ENCODE measurements at places on chromosomes 3 and 15. TPM values are rescaled to one million over a fixed set of nuclear protein-coding genes. Genes with fewer than 3 reads are reported as not detected.
A peak's percentile ranks its signal among the peaks of the same experiment; 100 is the strongest.

DNA sequence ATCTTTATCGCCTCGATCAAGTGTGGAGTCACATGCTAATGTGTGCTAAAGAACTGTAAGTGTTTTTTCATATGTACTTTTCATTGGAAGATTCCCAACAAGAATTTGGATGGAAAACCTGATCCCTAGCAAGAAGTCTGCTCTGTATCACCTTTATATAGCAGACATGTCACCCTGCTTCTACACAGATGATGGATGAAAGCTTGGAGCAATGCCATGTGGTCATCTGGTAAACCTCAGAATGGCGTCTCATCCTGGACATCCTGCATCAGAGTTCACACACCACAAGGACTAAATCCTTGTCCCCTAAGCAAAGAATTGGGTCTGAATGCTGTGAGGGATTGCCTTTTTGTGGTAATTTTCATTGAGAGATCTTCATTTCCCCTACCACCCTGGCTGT lies 42.1 kb upstream of the CTDSPL start:
- no peak overlapping the region for H3K4me3 ChIP-seq
- H3K27ac ChIP-seq: peak overlapping the region; percentile 75
- peak; percentile 65 for DNase-seq
- no peaks in the 10 kb centered on the region for H3K27me3 ChIP-seq
- H3K36me3 ChIP-seq: peaks cover 61% of the 10 kb centered on the region

GRCh38 chr3:76554707-76555106 lies 485.2 kb upstream of the ROBO2 start:
- H3K36me3 ChIP-seq: no peaks in the 10 kb centered on the region
- no peaks in the 10 kb centered on the region for H3K4me1 ChIP-seq
- H3K4me3 ChIP-seq: no peak overlapping the region
- no peak for DNase-seq
- H3K27me3 ChIP-seq: no peaks in the 10 kb centered on the region

DNA sequence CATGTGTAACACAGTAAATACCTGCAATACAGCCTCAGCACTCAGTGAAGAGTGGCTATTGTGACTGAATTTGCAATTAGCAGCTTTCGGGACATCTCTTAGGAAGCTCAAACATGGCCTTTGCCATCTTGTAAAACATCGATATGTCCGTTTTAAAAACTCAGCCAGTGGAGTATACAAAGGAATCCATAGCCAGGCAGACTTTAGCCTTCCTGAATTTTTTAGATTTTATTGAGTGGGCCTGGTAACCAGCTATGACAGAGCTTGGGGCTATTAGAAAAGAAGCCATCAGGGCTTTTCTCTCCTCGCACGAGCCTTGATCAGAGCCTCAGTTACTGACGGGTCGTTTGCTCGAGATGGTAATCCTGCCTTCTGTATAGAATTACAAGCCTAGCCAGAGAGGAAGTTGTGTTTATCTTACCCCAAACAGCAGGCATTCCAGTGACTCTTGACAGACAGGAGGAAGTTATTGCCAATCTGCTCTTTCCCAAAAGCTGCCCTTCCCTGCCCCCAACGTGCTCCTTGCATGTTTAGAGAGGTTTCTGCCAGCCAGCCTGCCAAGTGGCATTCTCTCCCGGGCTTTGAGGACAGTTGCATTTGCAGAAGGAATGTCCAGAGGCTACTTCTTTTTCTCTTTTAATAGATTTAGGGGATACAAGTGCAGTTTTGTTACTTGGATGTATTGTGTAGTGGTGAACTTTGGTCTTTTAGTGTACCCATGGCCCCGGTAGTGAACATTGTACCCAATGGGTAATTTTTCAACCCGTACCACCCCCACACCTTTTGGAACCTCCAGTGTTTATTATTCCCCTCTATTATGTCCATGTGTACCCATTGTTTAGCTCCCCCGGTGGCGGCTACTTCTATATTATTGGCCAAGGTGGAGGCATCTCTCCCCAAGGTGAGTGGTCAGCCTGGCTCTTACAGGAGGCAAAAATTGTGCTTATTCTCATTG lies 40.6 kb downstream of the ITPR1 start:
- H3K4me3 ChIP-seq: no peak overlapping the region
- H3K27ac ChIP-seq: no peak overlapping the region
- DNase-seq: no peak
- peaks cover 63% of the 10 kb centered on the region for H3K4me1 ChIP-seq

DNA sequence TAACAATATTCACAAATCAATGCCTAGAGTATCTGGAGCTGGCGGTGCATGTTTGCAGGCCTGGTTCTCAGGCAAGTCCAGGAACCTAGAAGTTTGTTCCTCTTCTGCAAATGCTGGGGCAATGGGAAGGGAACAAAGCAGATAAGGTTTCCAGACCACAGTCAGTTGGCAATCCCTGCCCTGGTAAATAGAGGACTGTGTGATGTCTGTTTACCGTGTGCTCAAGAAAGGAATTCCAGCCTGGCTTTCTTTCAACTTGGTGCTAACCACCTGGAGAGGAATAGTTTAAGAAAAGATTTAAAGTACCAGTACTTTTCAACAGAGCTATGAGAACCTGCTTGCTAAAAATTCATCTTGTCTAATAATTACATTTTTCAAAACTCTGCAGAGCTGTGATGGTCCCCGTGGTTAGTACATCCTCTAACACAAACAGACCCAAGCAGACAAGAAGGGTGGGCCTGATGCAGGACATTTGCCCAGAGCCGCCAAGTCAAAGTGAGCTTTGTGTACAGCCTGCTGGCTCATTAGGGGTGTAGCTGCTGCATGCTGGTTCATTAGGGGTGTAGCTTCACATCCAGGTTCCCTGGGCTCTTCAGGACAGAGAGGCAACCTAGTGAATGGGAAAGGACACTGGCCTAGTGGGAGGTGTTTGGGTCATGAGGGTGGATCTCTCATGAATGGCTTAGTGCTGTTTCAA lies 220.5 kb downstream of the SQOR start:
- no peaks in the 10 kb centered on the region for H3K36me3 ChIP-seq
- no peak overlapping the region for H3K27ac ChIP-seq
- H3K4me3 ChIP-seq: no peak overlapping the region
- H3K4me1 ChIP-seq: no peaks in the 10 kb centered on the region
- no peak for DNase-seq
- no peaks in the 10 kb centered on the region for H3K27me3 ChIP-seq

DNA sequence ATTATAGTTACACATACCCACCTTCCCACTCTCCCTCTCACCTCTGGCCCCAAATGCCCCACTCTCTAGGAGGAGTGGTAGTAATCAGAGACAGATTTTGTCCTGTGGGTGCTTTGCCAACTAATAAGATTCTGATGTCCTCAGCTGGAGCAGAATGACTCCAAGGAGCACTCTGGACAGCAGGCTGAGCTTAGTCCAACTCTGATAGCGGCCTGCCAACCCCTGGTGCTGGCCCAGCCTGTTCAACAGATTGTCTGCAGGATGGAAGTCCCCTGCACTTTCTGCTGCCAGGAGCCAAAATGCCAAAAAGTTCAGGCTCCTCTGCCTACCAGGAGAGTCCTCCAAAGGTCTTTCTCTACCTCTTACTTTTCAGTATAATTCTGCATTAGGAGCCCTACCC lies 160.5 kb upstream of the UMPS start:
- no peaks in the 10 kb centered on the region for H3K4me1 ChIP-seq
- H3K27me3 ChIP-seq: no peaks in the 10 kb centered on the region
- H3K4me3 ChIP-seq: no peak overlapping the region
- H3K27ac ChIP-seq: no peak overlapping the region

- peaks cover 4% of the 10 kb centered on the region for H3K4me1 ChIP-seq
- no peaks in the 10 kb centered on the region for H3K36me3 ChIP-seq
- peak within 1 kb of the TSS; percentile 78 for H3K4me3 ChIP-seq
- H3K27me3 ChIP-seq: no peaks in the 10 kb centered on the region
These were observed at the start of gene MB21D2 for GRCh38 chr3:192917404-192918274. Gene MB21D2, minus strand, starts transcription at chr3:192917856. Its CDS starts 16 bp downstream, at chr3:192917840.

GRCh38 chr3:72301779-72302178 lies 516.8 kb upstream of the PROK2 start:
- no peaks in the 10 kb centered on the region for H3K27me3 ChIP-seq
- no peaks in the 10 kb centered on the region for H3K36me3 ChIP-seq
- no peak for DNase-seq
- H3K4me1 ChIP-seq: peaks cover 24% of the 10 kb centered on the region

DNA sequence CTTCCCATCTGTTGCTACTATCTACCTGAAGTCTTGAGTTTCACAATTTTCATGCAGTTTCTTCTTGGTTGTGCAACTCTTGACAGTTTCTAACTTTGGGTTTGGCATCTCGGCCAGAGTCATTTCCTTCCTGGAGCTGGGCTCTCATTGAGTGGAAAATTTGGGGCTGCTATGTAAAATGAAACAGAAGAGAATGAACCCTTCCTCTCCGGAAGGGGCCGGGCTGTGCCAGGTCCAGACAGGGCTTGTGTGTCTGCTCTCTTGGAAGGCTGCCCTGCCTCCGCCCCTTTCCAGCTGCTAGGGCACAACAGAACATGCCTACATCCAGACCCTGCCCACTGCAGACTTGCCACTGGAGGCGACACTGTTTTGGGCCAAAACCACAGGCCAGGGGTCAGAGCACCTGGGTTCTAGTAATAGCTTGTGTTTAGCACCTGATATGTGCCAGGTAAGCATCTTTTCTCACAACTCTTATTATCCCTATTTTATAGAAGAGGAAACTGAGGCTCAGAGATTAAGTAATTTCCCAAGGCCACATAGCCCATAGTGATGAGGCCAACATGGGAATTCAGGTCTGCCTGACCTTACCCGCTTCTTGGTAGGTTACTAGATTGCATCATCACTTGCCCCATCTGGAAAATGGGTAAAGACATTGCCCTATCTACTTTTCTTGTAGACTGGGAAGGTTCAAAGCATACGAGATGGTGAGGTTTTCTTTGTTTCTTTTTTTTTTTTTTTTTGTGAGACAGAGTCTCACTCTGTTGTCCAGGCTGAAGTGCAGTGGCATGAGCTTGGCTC lies 25.0 kb downstream of the IRAK2 start:
- H3K4me3 ChIP-seq: no peak overlapping the region
- H3K27ac ChIP-seq: peak overlapping the region; percentile 40
- H3K4me1 ChIP-seq: peaks cover 51% of the 10 kb centered on the region
- no peaks in the 10 kb centered on the region for H3K27me3 ChIP-seq
- DNase-seq: peak; percentile 85

- no peaks in the 10 kb centered on the region for H3K27me3 ChIP-seq
- H3K27ac ChIP-seq: no peak overlapping the region
These were observed 42.7 kb downstream of the ESYT3 start for GRCh38 chr3:138477120-138477519.

- H3K4me3 ChIP-seq: no peak overlapping the region
- no peak for DNase-seq
- no peaks in the 10 kb centered on the region for H3K4me1 ChIP-seq
These were observed 6.4 kb downstream of the IQSEC1 start for GRCh38 chr3:13066834-13067233.

GRCh38 chr15:65156692-65157091 lies 23.1 kb upstream of the PDCD7 start:
- no peaks in the 10 kb centered on the region for H3K4me1 ChIP-seq
- no peaks in the 10 kb centered on the region for H3K27me3 ChIP-seq
- no peak overlapping the region for H3K4me3 ChIP-seq
- H3K27ac ChIP-seq: no peak overlapping the region
- DNase-seq: no peak
- peaks cover 97% of the 10 kb centered on the region for H3K36me3 ChIP-seq

The ITGA11 gene
- 25.5 TPM for total RNA-seq

- H3K27me3 ChIP-seq: no peaks in the 10 kb centered on the region
- DNase-seq: no peak
These were observed 26.8 kb upstream of the THBS1 start for GRCh38 chr15:39553947-39554693.

The IGDCC3 gene
- total RNA-seq: not detected

- no peak overlapping the region for H3K4me3 ChIP-seq
- H3K27me3 ChIP-seq: no peaks in the 10 kb centered on the region
- H3K4me1 ChIP-seq: peaks cover 18% of the 10 kb centered on the region
- peaks cover 25% of the 10 kb centered on the region for H3K36me3 ChIP-seq
- no peak for DNase-seq
These were observed 92.3 kb downstream of the PPARG start for GRCh38 chr3:12381199-12381598.

- no peak for DNase-seq
- H3K4me3 ChIP-seq: no peak overlapping the region
- no peaks in the 10 kb centered on the region for H3K27me3 ChIP-seq
- H3K27ac ChIP-seq: no peak overlapping the region
- no peaks in the 10 kb centered on the region for H3K4me1 ChIP-seq
These were observed 275.5 kb downstream of the PDCD6IP start for GRCh38 chr3:34073961-34074360.

DNA sequence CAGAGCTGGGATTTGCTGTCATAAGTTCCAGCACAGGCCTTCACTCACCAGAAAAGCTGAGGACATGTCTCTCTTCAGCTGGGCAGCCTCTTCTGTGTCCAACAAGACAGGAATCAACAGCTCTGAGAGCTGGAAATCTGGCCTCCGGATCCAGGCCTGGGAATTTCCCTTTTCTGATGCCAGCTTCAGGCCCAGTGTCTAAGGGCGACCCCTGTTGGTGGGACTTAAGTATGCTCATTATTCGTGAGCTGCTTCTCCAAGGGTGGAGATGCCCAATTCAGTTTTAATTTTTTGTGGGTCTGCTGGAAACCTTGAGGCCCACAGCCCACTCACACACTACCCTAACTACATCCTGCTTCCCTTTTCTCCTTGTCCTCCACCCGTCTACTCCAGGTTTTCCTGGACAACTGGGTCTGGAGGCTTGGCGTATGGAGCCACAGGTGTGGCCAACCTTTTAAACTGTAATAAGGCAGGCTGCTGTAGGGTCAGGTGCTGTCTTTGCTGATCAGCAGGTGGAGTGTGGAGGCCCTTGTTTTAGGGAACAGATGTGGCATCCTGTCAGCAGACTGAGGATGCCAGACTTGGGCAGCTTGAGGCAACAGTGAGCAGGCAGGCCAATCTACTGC lies 2.6 kb upstream of the CEMIP start:
- H3K36me3 ChIP-seq: no peaks in the 10 kb centered on the region
- peak; percentile 77 for DNase-seq
- H3K27me3 ChIP-seq: peaks cover 7% of the 10 kb centered on the region
- peaks cover 30% of the 10 kb centered on the region for H3K4me1 ChIP-seq
- no peak overlapping the region for H3K27ac ChIP-seq

The KCTD6 gene
- total RNA-seq: 6.1 TPM

DNA sequence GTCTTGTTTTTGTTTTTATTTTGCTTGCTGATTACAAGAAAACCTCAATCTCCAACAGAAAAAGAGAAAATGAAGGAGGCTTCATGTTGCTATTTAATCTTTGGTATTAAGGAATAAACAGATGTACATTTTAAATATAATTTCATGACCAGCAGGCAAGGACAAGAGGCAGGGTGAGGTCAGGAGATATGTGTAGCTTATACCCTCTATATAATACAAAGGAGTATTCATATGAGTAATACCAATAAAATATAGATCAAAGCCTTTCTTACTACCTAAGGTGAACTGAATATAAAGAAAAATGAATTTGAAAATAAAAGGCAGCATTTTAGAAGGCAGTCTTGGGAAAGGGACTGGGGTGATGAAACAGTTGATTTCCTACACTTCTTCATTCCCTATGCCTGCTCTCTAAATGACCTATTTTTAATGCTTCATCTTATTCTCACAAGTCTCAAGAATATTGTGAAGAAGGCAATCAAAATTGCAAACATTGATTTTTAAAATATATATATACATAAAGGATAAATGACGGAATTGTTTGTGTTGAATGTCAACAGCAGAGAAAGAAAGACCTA lies 8.6 kb upstream of the CBLB start:
- H3K36me3 ChIP-seq: no peaks in the 10 kb centered on the region
- H3K27me3 ChIP-seq: no peaks in the 10 kb centered on the region
- H3K27ac ChIP-seq: no peak overlapping the region
- no peak overlapping the region for H3K4me3 ChIP-seq

GRCh38 chr3:149134575-149134974 lies 5.1 kb downstream of the HPS3 start:
- H3K27ac ChIP-seq: no peak overlapping the region
- H3K4me3 ChIP-seq: no peak overlapping the region
- no peaks in the 10 kb centered on the region for H3K36me3 ChIP-seq
- no peak for DNase-seq

Measured in heart left ventricle (tissue), 16 donors.